ENCODE measurements at places on chromosomes 12 and 14. TPM values are rescaled to one million over a fixed set of nuclear protein-coding genes. Genes with fewer than 3 reads are reported as not detected.

DNA sequence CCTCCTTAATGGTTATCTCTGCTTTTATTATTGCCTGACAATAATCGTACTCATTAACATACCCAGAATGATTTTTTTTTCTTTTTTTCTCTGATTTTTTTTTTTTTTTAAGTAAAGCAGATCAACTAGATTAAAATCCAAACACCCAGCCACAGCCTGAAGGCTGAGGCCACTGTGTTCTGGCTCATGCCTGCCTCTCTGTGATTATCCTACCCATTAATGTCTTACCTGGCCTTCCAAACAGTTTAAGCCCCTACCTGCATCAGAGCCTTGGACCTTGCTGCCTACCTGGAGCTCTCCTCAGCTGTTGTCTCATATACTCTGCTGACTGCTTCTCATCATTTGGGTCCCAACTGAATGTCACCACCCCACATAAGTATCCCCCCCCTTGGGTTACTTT, 6.8 kb upstream of the TMED10 start:
- H3K4me3 ChIP-seq: no peak overlapping the region
- no peaks in the 10 kb centered on the region for H3K4me1 ChIP-seq
- H3K27me3 ChIP-seq: no peaks in the 10 kb centered on the region
- H3K27ac ChIP-seq: no peak overlapping the region

DNA sequence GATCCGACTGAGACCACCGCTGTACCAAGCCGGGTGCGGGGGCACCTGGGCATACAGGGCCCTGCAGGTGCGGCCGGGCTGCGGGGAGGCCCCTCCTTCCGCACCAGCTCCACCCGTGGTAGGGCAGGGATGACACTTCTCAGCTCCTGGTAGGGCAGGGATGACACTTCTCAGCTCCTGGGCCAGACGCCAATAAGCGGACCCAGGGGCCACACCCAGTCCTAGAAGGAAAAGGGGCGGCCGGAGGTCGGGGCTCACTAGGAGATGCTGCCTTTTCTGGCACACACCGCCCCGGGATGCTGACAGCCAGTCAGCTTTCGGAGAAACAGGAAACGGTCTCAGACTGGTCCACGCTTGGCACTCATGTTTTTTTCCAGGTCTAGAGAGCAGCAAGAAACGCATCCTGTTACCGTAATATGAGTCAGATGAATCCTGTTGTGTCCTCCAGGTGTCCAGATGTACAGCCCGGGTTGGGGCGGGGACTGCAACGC, 34.8 kb downstream of the NFKBIA start:
- H3K4me3 ChIP-seq: no peak overlapping the region
- no peak for DNase-seq
- no peak overlapping the region for H3K27ac ChIP-seq
- no peaks in the 10 kb centered on the region for H3K27me3 ChIP-seq

KITLG gene
- 7.8 TPM for total RNA-seq

DNA sequence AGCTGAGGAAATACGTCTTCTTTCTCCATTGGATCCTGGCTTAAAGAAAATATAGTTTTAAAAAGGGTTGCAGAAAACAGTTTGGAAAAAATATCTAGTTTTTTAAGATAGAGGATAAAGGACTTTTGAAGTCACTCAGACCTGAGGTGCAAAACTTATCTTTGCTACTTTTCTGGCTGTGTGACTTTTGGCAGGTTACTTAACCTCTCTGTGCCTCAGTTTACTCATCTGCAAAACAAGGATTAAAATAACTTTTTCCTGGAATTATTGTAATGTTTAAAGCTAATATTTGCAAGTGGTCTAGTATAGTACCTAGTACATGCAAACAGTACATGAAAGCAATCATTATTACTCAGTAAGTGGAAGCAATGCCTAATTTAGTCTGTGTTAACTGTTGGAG, 176.8 kb downstream of the TBX5 start:
- no peak overlapping the region for H3K27ac ChIP-seq
- no peak for DNase-seq
- H3K4me1 ChIP-seq: peaks cover 4% of the 10 kb centered on the region
- no peaks in the 10 kb centered on the region for H3K27me3 ChIP-seq

ASB2 gene
- 0.77 TPM for total RNA-seq

DNA sequence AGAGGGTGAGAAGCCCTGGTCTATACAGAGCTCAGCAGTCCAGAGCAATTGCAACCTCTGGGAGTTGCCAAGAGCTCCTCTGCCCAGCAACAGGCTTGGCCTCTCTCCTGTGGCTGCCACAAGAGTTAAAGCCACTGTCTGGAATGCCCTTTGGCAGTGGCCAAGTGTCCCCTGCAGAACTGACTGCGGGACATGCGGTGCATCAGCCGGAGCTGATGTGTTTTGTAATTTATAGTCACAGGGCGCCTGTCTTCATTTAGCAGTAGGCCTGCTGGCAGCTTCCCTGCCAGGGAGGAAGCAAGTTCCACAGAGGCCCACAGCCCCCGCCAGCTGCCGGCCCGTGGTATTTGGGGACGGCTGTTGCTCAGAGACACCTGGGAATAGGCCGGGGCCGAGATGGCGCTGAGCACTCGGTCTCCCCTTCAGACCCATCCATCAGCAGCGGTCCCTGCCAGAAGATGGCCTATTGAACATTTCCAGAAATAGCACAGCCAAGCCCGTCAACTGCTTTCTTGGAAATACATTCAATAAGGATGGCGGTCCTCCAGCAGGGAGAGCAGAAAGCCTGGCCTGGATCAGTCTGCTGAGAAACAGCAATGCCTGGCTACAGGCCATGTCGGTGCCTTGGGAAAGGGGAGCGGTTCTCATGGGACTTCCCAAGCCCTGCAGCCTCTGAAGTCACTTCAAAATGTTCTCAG, 217.4 kb downstream of the CRADD start:
- no peak overlapping the region for H3K27ac ChIP-seq
- H3K4me3 ChIP-seq: no peak overlapping the region
- peaks cover 3% of the 10 kb centered on the region for H3K4me1 ChIP-seq
- no peaks in the 10 kb centered on the region for H3K36me3 ChIP-seq

DNA sequence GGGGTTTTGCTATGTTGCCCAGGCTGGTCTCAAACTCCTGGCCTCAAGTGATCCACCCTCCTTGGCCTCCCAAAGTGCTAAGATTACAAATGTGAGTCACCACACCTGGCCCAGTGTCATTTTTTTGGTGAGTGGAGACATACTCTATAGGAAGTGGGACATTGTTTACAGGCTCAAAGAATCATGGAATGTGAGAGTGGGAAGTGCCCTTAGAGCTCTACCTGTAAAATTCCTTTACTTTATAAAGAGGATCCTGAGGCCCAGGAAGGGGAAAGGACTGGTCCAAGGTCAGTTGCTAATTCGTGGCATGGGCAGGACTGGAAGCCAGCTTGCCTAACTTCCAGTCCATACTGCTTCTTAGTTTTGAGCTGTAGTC, 8.7 kb upstream of the ADCK1 start:
- no peaks in the 10 kb centered on the region for H3K27me3 ChIP-seq
- H3K27ac ChIP-seq: no peak overlapping the region
- no peaks in the 10 kb centered on the region for H3K36me3 ChIP-seq
- no peak overlapping the region for H3K4me3 ChIP-seq
- peaks cover 11% of the 10 kb centered on the region for H3K4me1 ChIP-seq

KRT5 gene
- total RNA-seq: not detected

DNA sequence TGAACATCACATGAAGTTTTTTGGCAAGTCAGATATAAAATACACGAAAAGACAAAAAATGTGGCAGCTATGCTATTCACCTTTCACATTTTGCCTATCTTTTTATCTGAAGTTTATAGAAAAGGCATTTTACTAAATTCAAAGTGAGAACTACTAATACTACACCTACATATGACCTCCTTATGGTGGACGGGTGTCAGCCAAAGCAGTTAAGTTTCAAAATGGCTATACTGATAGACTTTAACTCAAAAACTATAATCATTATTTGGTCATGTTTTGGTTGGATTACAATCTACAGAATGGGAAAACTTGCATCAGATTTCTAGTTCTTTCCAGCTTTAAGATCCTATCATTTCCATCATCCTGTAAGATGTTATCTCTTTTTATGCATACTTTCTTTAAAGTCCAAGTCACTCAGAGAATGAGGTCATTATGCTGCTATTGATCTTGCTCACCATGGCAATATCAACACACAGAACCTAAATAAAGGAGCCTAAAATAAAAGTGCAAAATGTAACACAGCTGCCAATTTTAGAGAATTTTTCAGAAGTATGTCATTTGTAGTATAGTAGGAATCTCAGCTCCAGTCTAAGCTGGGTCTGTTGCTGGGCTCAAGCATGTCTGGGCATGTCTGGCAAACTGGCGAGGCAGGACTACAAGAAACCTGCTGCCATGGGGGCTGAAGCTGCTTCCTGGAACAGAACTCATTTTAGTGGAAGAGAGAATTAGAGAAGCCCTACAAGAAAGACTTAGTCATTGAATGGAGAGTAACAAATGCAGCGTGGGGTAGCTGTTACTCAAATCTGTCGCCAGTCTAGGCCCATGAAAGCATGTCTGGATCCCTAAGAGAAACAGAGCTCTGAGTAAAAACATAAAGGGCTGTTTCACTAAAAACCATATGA, 7.6 kb upstream of the AEBP2 start:
- no peak overlapping the region for H3K4me3 ChIP-seq
- H3K36me3 ChIP-seq: no peaks in the 10 kb centered on the region
- H3K4me1 ChIP-seq: peaks cover 4% of the 10 kb centered on the region
- H3K27me3 ChIP-seq: no peaks in the 10 kb centered on the region

DNA sequence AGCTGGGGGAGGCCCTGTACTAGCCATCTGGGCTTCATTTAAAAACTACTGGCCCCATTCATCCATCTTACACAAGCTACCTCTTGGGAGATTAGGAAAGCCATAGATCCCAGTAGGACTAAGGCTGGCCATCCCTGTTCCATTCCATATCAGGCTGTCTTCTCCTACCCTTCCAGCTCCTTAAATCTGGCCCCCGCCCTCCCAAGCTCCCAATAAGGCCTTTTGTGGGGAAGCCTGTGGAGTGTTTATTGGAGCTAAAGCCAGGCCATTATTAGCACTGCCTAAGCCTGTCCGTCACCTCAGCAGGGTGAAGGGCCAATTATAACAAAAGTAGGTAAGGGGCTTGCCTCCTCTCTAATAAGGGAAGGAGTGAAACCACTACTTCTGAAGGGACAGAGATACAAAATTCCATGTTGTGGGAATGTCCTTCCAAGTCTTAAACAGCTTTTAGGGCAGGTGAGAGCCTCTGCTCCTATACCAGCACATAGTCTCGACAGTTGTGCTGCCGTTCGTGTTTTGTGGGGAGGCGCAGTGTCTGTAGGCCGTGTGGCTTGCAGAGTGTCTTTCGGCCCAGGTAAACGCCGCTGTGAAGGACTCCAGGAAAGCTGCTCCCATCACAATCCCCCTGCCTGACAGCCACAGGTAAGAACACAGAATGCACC, 3.7 kb downstream of the MYL6 start:
- H3K4me3 ChIP-seq: no peak overlapping the region
- no peaks in the 10 kb centered on the region for H3K27me3 ChIP-seq
- H3K4me1 ChIP-seq: peaks cover 23% of the 10 kb centered on the region
- peaks cover 49% of the 10 kb centered on the region for H3K36me3 ChIP-seq

GRCh38 chr12:65528127-65528526, 249.6 kb downstream of the MSRB3 start:
- no peaks in the 10 kb centered on the region for H3K27me3 ChIP-seq
- DNase-seq: no peak
- no peaks in the 10 kb centered on the region for H3K4me1 ChIP-seq
- no peak overlapping the region for H3K4me3 ChIP-seq
- no peak overlapping the region for H3K27ac ChIP-seq

GRCh38 chr14:60350366-60350720, 101.3 kb downstream of the PPM1A start:
- no peak overlapping the region for H3K27ac ChIP-seq
- no peak for DNase-seq
- no peaks in the 10 kb centered on the region for H3K27me3 ChIP-seq
- no peaks in the 10 kb centered on the region for H3K4me1 ChIP-seq
- H3K4me3 ChIP-seq: no peak overlapping the region

ARHGAP9 gene
- 2.3 TPM for total RNA-seq

DNA sequence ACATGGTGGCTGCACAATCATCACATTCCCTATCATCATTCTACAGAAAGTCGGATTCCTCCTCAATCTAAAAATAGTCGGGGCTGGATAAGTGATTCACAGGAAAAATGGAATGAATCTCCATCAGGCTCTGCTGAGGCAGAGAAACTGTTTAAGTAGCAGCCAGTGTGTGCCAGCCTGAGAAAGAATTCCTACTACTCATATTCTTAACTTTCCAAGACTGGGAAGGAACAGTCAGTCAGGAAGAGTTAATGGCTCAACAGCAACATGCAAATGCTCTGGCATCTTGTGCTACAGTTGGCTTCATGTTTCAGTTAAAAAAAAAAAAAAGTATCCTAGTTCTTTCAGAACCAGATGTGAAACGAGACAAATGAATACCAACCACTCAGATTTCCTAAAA, 187.0 kb downstream of the GRIP1 start:
- no peak overlapping the region for H3K27ac ChIP-seq
- no peak overlapping the region for H3K4me3 ChIP-seq
- H3K4me1 ChIP-seq: peaks cover 18% of the 10 kb centered on the region

DNA sequence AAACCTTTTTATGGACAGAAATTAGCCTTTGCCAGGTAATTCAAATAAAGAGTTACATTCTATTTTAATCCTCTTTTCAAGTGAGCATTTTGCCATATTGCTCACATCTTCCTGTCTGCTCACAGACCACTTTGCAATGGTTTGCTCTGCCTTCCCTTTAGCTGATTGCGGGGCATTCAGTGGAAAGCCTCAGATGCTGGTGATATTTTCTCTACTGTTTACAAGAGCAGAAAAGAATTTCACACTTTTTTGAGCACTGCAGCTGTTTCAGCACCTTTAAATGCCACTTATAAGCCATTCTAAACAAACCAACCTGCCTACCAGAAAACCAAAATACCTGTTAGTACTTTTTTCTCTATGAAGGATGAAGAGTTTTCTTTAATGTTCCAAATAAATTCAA, 195.7 kb upstream of the LRIG3 start:
- no peaks in the 10 kb centered on the region for H3K27me3 ChIP-seq
- no peak overlapping the region for H3K27ac ChIP-seq
- H3K4me1 ChIP-seq: no peaks in the 10 kb centered on the region
- DNase-seq: no peak

GRCh38 chr14:61281186-61281947, at the start of gene TMEM30B:
TSS of gene TMEM30B (minus strand) at chr14:61281338. CDS start at chr14:61281147, 191 bp downstream.
- no peaks in the 10 kb centered on the region for H3K4me1 ChIP-seq
- H3K27ac ChIP-seq: no peak within 1 kb of the TSS
- H3K4me3 ChIP-seq: peak within 1 kb of the TSS; percentile 59
- H3K27me3 ChIP-seq: peaks cover 11% of the 10 kb centered on the region

- H3K27me3 ChIP-seq: no peaks in the 10 kb centered on the region
- no peak for DNase-seq
- no peaks in the 10 kb centered on the region for H3K36me3 ChIP-seq
- no peak overlapping the region for H3K27ac ChIP-seq
- H3K4me1 ChIP-seq: no peaks in the 10 kb centered on the region
These were observed 32.8 kb upstream of the CMKLR1 start for GRCh38 chr12:108371801-108372344.

FGD6 gene
- total RNA-seq: 22.4 TPM

GRCh38 chr14:54381821-54382220, 15.0 kb upstream of the CDKN3 start:
- no peak overlapping the region for H3K4me3 ChIP-seq
- no peak for DNase-seq
- H3K4me1 ChIP-seq: no peaks in the 10 kb centered on the region
- H3K36me3 ChIP-seq: no peaks in the 10 kb centered on the region
- H3K27ac ChIP-seq: no peak overlapping the region

RAB3IP gene
- total RNA-seq: 34.6 TPM
